ENCODE measurements at places on chromosomes 12 and 14.

DNA sequence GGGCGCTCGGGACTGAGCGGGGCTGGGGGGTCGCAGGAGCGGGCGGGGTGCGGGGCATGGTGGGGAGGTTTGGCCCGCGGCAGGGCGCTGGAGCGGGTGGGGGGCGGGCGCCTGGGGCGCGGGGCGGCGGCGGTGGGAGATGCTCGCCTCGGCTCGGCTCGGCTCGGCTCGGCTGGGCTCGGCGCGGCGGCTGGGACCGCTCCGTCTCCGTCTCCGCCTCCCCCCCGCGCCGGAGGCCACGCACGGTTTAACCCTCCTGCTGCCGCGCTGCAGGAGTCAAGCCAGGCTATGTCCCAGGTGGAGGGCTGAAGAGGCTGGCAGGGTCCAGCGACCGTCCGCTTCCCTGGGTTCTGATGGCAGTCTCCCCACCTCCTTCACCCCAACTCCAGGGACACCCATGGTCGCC lies at the start of gene PIANP:
Gene PIANP (minus strand): TSS at position 170 of the 406 bp plus-strand sequence. CDS start 2,754 bp downstream, outside the sequence.
- no peak for DNase-seq

- no peak for DNase-seq
These were observed 13.6 kb downstream of the ABCD2 start for GRCh38 chr12:39605996-39606395.

GRCh38 chr12:78914859-78915331 lies 50.3 kb downstream of the SYT1 start:
- no peak for DNase-seq

- DNase-seq = no peak
These were observed 1021.5 kb upstream of the TMEM132C start for GRCh38 chr12:127245437-127245836.

DNA sequence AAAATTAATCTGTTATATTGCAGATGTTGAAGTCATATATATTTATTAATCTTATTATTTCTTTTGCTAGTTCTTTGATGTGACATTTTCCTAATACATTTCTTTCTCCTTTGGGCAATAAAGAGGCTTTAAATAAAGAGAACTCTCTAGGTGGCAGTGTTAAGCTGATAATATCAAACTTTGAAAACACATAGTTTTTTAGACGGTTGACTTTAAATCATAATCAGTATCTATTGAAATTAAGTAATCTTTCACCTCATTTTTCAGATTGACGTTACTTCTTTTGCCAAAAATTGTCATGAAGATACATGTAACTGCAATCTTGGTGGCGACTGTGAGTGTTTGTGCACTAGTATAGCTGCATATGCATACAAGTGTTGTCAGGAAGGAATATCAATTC lies 130.8 kb upstream of the PTPRQ start:
- no peak for DNase-seq

GRCh38 chr14:89563471-89563870 lies 146.4 kb upstream of the FOXN3 start:
- DNase-seq = no peak
